NCI-H2107 (cell line): ENCODE measurements at places on chromosomes 11 and 22.

DNA sequence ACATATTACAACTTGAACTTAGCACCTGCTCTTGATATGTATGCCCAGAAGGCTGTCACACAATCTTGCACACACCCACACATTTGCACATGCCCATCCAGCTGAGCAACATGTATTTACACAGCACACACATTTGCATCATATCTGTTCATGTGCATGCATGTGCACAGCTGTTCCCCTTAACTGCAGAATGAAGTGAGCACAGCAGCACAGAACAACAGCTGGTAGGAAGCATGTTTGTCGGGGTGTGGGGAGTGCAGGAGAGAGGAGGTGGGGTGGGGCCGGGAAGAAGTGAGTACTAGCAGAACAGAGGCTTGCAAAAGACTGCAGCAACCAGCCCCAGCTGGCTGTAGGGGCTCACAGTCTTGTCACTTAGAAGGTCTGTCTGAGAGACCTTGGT is 296.5 kb downstream of the KIRREL3 start:
- DNase-seq = no peak

GRCh38 chr11:12746593-12747097 is 72.4 kb downstream of the TEAD1 start:
- DNase-seq = peak; percentile 87

GRCh38 chr11:34905666-34906065 is 10.5 kb downstream of the APIP start:
- DNase-seq = no peak

DNA sequence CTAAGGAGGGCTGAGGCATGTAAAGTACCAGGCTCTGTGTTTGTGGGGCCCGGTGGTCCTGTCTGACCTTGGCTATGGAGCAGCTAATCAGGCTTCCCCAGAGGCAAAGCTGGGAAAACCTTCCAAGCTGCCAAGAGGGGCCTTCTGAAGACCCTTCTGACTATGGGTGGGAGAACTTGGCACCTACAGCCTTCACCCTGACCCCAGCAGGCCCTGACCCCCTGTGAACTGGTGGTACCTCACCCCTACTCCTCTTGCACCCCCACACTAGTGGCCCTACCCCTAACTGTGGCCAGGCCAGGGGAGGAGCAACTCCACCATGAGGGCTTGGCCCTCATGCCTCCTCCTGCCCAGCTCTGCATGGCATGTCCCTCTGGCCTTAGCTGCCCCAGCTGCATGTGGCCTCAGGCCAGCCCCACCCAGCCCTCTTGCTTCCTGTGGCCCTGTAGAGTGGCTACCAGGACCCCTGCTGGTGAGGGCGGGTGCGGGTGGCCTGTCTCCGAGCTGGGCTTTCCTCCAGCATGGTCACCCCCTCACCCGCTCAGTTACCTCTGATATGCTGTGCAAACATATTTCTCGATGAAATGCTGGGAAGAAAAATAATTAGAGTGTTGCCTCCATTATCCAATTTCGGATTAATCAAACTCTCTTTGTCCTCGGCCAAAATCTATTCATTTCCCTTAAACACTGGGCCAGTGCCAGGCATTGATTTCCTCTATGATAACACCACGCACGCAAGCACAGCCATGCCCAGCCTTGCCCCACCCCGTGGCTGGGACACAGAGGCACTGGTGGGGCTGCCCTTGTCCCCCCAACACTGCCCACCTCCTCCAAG is 7.5 kb downstream of the GNAZ start:
- DNase-seq = no peak

DNA sequence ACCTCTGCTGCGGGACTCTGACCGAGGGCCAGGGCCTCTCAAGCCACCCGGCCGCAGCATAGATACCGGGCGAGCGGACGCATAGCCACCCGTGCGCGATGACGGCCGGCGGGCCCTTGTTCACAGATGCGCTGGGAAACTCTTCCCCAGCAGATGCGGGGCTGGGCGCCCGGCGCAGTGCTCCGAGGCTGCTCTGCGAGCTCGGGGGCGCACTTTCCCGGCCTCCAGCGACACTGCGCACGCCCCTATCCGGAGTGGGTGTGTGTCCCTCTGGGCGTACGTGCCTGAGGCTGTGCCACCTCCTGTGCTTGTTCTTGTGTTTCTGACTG is 104.7 kb upstream of the E2F8 start:
- DNase-seq = no peak

GRCh38 chr11:11075515-11076171 is 217.8 kb upstream of the ZBED5 start:
- DNase-seq = no peak

DNA sequence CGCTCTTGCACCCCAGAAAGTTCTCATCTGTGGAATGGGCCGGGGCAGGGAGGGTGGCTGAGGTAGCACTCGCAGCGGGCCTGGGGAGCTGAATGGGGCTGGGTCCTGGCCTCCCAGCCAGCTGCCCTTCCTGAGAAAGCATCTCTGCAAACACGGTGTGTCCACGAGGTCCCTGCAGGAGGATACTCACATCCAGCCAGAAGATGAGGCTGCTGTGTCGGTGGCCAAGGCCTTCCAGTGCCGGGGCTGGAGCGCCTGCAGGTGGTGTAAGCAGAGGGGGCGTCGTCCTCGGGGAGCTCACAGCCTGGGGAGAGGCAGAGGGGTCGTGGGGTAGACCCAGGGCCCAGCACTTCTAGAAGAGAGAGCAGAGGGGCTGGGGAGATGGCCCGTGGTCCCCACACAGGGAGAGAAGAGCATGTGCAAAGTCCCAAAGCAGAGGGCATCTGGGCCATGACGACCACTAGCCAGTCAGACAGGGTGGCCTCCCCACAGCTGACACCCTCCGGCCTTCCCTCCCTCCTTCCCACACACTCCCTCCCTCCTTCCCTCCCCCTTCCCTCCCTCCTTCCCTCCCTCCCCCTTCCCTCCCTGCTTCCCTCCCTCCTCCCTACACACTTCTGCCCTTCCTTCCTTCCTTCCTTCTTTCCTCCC is 97.9 kb downstream of the WNT7B start:
- DNase-seq = no peak

GRCh38 chr22:31235081-31235480 is 23.0 kb downstream of the LIMK2 start:
- no peak for DNase-seq

- DNase-seq = no peak
Observed at GRCh38 chr11:19499026-19499669, 213.5 kb upstream of the NAV2 start.

- DNase-seq = no peak
Observed at GRCh38 chr11:129453293-129453721, 77.7 kb downstream of the BARX2 start.
